Left ventricle myocardium inferior (tissue), 1 donor: ENCODE measurements at places on chromosomes 11 and 22. TPM values are rescaled to one million over a fixed set of nuclear protein-coding genes. Genes with fewer than 3 reads are reported as not detected.

GRCh38 chr22:30519842-30520425, 14.4 kb upstream of the SEC14L4 start:
- no peak overlapping the region for H3K4me3 ChIP-seq
- no peaks in the 10 kb centered on the region for H3K36me3 ChIP-seq
- no peak overlapping the region for H3K27ac ChIP-seq
- peaks cover 51% of the 10 kb centered on the region for H3K27me3 ChIP-seq

The RPL27A gene
- total RNA-seq = 597 TPM

The TPBGL gene
- total RNA-seq = 0.16 TPM

GRCh38 chr11:26331911-26332571, at the start of gene ANO3:
TSS of gene ANO3 (plus strand) at chr11:26332130. CDS start at chr11:26332276, 146 bp downstream.
- peak; percentile 25 for DNase-seq
- H3K27me3 ChIP-seq = peaks cover 74% of the 10 kb centered on the region
- H3K4me3 ChIP-seq = peak within 1 kb of the TSS; percentile 45
- H3K4me1 ChIP-seq = no peaks in the 10 kb centered on the region
- no peaks in the 10 kb centered on the region for H3K36me3 ChIP-seq
- no peak within 1 kb of the TSS for H3K27ac ChIP-seq

- H3K27ac ChIP-seq = peak overlapping the region; percentile 93
- no peak for DNase-seq
- H3K4me1 ChIP-seq = peaks cover 64% of the 10 kb centered on the region
- H3K27me3 ChIP-seq = no peaks in the 10 kb centered on the region
Measured at GRCh38 chr22:39318507-39319283, 728 bp downstream of the RPL3 start.

GRCh38 chr11:76419896-76420295, 24.9 kb upstream of the EMSY start:
- DNase-seq = no peak
- no peak overlapping the region for H3K4me3 ChIP-seq
- H3K27ac ChIP-seq = no peak overlapping the region
- no peaks in the 10 kb centered on the region for H3K4me1 ChIP-seq
- H3K36me3 ChIP-seq = no peaks in the 10 kb centered on the region

GRCh38 chr11:73034331-73034730, 107.8 kb downstream of the FCHSD2 start:
- H3K27me3 ChIP-seq = no peaks in the 10 kb centered on the region
- H3K4me3 ChIP-seq = no peak overlapping the region
- DNase-seq = no peak
- H3K36me3 ChIP-seq = peaks cover 9% of the 10 kb centered on the region

- no peaks in the 10 kb centered on the region for H3K27me3 ChIP-seq
- H3K4me1 ChIP-seq = peaks cover 76% of the 10 kb centered on the region
Measured at GRCh38 chr11:130480186-130480585, 31.7 kb downstream of the ADAMTS15 start.
